ENCODE measurements at places on chromosomes 3 and 15.

GRCh38 chr3:118525077-118525476 lies 509.6 kb downstream of the IGSF11 start:
- no peak for DNase-seq

- peak; percentile 53 for DNase-seq
These were observed 728 bp downstream of the CRTC3 start for GRCh38 chr15:90530250-90531051.

GRCh38 chr3:86938416-86939105 lies 52.4 kb downstream of the VGLL3 start:
- DNase-seq = peak; percentile 27

DNA sequence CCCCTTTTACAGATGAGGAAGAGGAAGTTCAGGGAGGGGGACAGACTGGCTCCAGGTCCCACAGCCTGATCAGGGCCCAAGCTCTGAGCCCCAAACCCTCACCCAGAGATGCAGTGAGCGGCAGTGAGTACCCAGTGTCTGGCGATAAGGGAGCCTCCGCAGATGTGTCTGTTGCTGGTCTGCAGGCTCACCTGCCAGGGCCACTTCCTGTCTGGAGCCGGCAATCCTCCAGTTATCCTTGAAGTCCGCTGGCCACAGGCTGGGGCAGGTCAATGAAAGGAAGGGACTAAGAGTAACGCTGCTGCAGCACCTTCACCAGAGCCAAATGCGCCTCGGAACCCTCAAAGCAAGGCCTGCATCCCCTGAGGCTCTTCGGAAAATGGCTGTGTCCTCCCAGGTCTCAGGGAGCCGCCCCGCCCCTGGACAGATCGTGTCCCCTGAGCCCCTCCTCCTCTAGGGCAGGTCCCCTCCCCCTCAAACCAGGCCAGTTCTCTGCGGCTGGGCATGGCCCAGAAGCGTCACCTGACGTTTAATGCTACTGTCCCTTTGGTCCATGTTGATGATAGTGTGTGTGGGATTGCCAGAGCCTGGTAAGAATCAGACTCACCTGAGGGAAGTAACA lies 51.5 kb downstream of the MYL3 start:
- DNase-seq = no peak

GRCh38 chr3:132978464-132978863 lies 59.7 kb upstream of the TMEM108 start:
- DNase-seq = no peak

GRCh38 chr3:139110072-139110830 lies 65.6 kb upstream of the PRR23C start:
- no peak for DNase-seq

- DNase-seq = peak; percentile 38
These were observed 138.5 kb downstream of the NECTIN3 start for GRCh38 chr3:111210003-111210711.

DNA sequence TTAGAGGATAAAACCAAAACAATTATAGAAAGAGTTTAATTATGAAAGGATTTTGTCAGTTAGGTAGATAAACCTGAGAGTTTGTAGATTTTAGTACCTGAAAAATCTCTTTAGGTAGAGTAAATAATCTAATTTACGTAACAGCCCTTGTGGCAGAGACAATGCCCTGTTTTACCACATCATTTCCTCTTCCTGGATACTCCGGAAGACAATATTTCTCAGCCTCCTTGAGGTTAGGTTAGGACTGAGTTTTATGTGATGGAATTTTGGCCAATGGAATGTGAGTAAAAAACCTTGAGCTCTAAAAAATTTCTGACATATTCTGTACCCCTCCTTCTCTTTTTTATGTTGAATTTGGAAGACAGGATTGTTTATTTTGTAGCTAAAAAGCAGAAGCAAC lies 50.7 kb upstream of the TPRG1 start:
- DNase-seq = no peak

DNA sequence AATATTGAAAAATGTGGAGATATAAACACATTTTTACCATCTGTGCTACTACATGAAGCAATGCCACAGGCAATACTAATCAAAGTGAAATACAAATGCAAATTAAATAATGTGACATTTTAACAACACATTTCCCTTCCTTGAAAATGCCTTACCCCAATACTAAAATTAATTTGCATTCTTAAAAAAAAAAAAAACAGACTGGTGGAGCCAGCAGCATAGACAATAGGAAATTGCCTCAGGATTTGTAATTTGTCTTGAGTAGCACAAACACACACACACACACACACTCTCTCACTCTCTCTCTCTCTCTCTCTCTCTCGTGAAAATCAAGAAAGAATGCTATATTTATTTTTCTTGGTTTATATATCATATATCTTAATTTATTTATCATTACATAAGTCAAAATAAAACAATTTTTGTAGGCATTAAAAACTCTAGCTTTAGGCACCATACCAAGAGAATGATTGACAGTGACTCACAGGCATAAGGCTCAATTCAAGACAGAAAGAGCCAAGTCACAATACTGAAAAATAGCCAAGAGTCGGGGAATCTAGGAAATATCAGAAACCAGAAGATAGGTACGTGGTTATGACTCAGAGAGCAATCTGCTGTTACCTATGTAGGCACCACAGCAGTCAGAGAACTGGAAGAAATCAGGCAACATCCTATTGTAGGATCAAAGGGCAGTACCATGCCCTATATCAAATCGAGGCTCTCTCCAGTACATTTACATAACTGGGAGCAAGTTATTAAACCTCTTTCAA lies 23.0 kb downstream of the SUCNR1 start:
- no peak for DNase-seq

- no peak for DNase-seq
These were observed 119.5 kb downstream of the USP13 start for GRCh38 chr3:179772297-179772696.

GRCh38 chr3:94063496-94064119 lies 747 bp downstream of the NSUN3 start:
- no peak for DNase-seq

GRCh38 chr15:82833362-82833682 lies 23.9 kb downstream of the WHAMM start:
- DNase-seq = no peak

DNA sequence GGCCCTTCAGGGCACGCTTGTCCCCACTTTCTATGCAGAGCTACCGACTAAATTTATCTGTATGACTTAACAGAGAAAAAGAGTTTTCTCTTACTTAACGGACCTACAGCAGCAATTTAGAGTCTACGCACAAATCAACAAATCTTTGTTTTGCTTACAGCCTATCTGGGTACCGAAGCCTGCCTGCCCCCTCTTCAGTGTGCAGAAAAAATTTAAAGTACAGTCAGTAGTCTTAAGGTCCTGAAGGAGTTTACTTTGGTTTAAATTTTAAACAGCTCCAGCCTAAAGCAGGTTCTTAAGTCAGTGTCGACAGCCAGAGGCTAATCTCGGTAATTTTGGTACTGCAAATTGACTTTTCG lies 570 bp downstream of the SACM1L start:
- no peak for DNase-seq

DNA sequence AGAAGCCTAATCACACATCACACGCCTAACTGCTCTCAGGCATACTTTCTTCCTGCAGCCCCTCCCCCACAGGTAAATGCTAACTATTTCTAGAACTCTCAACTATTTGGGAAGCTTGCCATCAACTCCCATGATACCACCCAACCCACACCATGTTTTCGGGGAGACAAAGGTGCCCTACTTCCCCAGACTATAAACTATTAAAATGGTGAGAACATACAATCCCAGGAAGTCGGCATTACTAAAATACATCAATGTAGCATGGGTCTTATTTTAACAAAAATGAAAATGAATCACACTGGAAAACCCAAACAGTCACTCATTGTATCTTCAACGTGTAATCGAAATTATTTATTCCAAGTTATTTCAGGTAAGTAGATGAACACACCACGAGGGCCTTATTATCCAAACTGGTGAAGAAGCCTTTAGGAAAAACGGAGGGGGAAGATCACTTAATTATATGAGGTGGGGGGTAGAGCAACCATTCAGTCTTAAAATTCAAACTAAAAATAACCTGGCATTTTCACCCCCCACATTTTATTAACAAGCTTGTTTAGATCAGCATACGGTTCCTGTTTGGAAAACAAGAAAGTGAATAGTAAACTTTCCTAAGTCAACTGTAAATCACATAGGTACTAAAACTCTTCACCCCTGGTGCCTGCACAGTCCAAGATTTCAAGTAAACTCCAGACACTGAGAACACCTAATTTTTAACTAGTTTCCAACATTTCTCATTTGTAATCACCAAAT lies 1.9 kb downstream of the TBL1XR1 start:
- DNase-seq = peak; percentile 22

DNA sequence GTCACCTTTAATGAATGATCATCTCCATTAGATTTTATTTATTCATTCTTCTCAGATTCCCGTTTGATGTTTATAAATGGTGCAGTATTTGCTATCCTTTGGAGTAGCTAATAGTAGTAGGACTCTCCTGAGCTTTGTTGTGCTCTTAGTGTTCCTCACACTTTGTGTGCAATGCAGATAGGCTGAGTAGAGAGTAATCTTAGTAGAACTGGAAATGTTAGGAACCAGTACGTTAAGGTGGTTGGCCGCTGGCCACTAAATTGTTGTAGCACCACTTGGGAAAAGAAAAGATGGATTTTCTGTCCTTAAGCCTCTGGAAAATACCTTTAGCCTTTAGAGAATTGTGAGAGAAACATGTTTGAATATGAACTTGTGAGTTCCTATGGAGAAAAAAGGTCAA lies 19.9 kb upstream of the EBLN2 start:
- no peak for DNase-seq

DNA sequence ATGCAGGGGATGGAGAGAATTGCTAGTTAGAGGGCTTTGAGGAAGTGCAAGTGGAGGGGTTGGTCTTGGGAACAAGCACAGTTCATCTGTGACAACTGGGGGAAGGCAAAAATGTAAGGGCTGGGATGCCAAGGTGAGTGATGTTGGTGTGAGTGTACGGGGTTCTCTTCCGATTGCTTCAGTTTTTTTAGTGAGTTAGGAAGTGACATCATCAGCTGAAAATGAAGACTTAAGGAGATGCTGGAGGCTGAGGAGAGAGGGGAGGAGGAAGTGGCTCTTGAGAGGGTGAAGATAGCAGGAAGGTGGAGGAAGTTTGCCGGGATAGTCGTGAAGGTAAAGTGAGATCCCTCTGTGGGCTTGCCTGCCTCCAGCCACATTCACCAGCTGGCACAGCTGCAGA lies 12.7 kb downstream of the TICRR start:
- DNase-seq = peak; percentile 33

DNA sequence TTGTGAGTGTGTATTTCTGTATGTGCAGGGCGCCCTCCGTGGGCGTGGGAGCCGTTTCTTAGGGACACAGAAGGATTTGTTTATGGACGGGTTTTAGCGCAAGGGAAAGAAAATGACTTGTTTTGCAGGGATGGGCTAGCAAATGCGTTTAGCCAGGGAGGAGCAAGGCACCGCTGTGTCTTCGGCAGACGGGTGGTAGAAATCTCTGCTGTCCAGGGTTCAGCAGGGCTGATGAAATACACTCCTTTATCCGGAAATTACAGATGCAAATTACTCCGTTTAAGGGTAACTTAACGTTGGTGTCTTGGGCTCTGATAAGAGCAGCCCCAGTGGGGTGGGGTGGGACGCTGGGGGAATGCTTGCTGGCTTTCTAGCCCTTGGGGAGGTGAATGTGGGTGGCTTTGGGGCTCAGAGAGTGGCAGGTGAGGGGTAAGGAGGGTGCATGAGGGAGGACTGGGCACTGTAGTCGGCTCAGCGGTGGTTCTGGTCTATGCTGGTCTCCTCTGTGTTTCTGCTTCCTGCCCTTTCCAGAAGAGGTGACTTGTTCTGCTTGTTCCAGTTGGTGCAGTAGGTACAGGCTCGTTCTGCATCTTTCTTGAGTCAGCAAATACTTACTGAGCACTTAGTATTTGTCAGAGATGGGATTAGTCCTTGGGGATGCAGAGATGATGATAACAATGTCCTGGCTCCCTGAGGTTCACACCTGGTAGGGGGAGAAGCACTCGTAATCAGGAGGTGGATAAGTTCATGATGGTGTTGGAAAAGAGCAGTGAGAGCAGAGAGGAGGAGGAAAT lies 954 bp downstream of the SV2B start:
- peak; percentile 3 for DNase-seq

GRCh38 chr15:25342629-25343028 lies 96.2 kb downstream of the UBE3A start:
- DNase-seq = no peak

DNA sequence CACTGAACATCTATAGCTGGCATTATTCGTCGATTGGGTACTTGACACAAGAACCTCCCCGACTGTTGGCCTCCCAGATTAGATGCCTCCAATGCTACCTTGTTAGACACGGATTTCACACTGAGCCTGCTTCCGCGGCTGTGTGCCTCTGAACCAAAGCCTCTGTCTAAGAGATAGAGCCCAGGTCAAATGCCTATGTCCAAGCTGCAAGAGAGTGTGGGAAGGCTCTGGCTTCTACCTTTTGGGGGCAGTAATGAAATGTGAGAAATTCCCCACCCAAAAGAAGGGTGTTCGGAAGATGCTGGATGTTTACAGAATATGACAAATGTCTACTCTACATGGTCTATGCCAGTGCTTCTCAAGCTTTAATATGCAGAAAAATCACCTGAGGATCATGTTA lies 2.0 kb upstream of the RPUSD2 start:
- DNase-seq = peak; percentile 28

- no peak for DNase-seq
These were observed 14.4 kb downstream of the NGLY1 start for GRCh38 chr3:25768851-25769250.

DNA sequence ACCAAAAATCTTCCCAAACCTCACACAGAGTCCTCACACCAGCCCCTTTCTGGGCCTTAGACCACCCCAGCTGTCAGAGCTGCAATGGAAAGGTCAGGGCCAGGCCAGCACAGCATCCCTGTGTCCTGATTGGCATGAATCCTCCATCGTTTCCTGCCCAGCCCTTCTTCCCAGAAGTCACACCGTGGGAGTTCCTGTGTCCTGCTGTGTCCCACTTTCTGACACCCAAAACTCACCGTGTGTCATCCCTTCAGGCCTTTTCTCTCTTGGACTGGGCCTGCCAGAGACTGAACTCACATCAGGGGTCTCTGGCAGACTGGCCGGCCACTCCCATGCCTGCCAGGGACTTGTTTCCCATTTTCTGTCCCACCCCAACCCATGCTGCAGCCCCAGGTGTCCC lies 32.5 kb upstream of the CHRNB4 start:
- DNase-seq = no peak

DNA sequence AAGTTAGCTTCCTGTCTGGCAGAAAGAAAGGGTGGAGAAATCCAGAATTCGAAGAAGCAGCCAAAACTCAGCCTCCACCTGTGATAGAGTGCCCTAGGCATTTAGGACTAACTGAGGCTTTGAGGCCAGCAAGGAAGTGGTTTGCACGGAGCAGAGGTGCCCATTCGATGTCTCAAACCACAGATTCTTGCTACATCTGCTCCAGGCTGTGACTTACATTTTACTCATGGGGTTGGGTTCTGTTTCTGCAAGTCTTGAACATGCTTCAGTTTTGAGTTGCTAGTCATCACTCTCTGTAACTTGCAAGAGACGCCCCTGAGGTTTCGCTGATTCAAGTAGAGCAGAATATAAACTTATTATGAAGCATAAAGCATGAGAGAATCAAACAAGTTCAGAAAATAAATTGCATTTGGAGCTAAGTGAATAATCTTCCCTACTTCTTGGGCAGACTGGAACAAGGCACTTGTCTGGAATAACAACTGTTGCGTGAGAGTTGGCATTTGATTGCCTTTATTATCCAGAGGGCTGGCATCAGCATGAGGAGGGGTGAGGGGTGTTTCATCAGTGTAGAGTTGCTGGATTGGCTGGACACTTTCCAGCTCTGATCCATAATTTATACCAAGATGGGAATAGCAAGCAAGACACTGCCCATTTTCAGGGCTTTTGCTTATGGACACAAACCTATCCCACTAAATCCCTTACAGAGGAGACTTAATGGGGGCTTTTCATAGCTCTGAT lies 256.5 kb downstream of the AGBL1 start:
- DNase-seq = peak; percentile 50

- no peak for DNase-seq
These were observed 302.0 kb downstream of the RYR3 start for GRCh38 chr15:33612721-33613304.
